ENCODE measurements at places on chromosomes 11 and 22.

DNA sequence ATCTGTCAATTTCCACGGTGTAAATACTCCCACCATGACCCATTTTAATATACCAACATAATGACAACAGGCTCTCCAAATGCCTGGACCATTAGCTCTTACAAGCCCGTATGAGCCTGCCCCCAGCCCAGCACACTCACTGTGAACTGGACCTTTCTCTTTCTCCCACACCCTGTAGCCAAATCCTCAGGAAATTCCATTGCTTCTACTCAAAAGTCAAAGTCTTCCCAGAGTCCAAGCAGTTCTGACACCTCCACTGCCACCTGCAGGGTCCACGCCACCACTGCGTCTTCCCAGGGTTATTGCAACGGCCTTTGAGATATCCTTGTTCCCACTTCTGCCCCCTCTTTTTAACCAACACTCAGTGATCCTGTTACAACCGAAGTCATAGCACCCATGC lies 110.1 kb upstream of the ASPHD2 start:
- DNase-seq: no peak

GRCh38 chr22:31104869-31105268 lies 2.5 kb downstream of the SELENOM start:
- no peak for DNase-seq

DNA sequence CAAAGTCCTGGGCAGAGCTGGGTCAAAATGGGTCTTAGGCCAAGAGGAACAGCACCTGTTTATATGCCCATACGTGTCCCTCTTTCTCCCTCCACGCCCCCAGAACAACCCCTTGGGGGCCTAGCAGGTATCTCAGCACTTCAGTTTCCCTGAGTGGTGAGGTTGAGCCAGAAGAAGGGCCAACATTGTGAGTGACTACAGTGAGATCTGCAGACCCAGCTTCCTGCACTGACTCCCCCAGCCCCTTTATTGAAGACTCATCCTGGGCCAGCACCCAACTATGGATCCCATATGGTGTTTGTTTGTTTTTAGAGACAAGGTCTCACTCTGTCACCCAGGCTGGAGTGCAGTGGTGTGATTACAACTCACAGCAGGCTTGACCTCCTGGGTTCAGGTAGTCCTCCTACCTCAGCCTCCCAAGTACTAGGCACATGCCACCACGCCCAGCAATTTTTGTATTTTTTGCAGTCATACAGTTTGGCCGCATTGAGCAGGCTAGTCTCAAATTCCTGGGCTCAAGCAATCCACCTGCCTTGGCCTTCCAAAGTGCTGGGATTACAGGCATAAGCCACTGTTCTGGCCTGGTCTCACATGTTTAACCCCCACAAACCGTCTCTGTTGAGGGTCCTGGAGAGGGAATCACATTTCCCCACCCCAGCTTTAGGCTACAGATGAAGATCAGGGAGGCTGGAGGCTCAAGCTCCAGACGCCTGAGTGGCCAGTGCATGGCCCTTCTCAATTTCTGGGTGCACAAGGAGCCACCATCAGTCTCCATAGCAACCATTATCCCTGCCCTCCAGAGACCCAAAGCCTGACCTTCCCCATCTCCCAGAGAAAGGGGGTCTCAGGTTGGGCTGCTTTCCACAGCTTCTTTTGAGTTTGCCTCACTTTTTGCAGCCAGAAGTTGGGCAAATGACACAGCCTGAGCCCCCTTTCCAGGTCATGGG lies 1.7 kb upstream of the LARGE2 start:
- DNase-seq: no peak

GRCh38 chr11:35615921-35616900 lies 2.0 kb upstream of the FJX1 start:
- DNase-seq: no peak

GRCh38 chr11:14529951-14530350 lies 9.8 kb upstream of the PSMA1 start:
- DNase-seq: no peak

GRCh38 chr22:36918586-36919284 lies 5.3 kb downstream of the CSF2RB start:
- no peak for DNase-seq

DNA sequence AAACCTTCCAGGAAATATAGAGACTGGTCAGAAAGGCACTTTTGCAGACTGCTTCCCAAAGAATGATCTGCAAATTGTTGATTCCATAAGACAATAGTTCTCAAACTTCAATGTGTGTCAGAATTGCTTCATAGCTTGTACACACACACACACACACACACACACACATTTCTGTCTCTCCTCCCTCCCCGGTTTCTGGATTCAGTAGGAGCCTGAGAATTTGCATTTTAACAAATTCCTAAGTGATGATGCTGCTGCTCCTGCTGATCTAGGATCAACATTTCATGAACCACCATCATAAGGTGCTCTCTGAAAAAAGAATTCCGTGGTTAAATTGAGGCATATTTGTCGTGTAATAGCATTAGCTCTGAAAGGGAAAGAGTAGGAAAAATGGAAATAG lies 35.3 kb upstream of the FZD4 start:
- DNase-seq: no peak

- DNase-seq: peak; percentile 60
Observed at GRCh38 chr22:35540595-35541253, at the start of gene RASD2. TSS of gene RASD2 (plus strand) at chr22:35540831. CDS start at chr22:35546810, 5,979 bp downstream.

DNA sequence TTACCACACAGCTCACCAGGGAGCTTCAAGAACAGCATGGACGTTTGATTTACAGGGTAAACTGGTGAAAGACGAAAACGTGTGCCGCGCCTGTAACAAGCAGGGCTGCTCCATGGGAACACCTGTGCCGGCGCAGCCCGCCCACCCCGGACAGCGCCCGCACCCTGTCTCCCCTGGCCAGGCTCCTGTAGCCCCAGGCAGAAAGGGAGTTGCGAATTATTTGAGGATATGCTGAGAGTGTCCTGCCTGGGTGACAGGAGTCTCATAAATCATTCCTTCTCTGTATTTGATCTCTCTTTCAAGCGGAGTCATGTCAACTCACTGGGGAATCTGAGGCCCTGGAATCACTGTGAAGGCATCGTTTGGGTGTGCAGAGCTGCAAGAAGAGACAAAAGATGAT lies 804.3 kb downstream of the OPCML start:
- DNase-seq: no peak

DNA sequence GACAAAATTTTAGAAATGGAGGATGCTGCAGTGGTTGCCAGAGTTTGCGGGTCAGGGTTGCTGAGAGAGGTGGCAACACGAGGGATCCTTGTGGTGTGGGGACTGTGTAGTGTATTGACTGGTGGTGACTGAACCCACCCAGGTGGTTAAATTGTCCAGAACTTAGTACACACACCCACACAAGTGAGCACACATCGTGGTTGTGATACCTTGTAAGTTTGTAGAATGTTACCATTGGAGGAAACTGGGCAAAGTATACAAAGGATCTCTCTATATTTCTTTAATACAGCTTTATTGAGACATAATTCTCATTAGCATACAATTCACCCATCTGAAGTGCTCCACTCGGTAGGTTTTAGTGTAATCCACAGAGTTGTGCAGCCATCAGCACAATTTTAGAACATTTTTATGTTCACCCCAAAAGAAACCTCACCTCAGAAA lies 56.1 kb downstream of the MED15 start:
- peak; percentile 58 for DNase-seq

DNA sequence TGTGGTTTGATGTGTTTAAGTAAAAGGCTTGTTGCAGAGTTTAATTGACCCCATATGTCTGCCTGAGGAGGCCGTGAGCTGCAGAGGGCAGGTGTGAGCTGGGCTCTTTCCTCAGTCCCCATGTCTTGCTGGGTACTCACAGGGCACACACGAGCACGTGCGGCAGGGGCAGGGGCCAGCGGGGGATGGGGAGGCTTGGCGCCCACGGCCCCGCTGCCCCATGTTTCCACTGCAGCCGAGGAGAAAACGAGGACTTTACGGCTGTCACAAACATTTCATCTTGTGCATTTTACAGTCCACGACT lies 24.7 kb upstream of the CCDC188 start:
- DNase-seq: no peak

DNA sequence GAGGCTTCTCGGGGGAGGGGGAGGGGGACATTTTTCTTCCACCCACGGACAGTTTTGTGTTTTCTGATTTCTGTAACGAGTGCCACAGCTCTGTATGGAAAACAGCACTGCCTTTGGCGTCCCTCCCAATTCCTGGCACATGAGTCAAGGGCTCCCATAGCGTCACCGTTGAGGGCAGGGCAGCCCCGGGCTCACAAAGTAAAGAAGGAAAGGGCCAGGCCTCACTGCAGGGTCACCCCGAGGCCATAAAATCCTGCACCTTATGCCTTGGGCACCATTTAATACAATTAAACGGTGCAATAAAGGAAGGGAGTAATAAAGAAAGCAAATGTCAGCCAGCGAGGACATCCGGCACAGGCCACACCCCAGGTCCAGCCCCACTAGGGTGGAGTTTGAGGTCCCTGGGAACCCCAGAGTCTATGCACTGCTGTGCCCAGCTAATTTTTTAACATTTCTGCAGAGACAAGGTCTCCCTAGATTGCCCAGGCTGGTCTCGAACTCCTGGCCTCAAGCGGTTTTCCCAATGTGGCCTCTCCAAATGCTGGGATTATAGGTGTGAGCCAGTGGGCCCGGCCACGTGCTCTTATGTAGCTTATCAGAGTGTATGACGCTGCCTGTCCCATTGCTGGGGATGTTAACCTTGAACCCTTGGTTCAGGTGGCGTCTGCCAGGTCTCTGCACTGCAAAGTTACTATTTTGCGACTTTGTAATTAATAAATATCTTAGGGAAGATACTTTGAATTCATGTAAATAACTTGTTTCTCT lies 13.6 kb upstream of the MUC2 start:
- no peak for DNase-seq

DNA sequence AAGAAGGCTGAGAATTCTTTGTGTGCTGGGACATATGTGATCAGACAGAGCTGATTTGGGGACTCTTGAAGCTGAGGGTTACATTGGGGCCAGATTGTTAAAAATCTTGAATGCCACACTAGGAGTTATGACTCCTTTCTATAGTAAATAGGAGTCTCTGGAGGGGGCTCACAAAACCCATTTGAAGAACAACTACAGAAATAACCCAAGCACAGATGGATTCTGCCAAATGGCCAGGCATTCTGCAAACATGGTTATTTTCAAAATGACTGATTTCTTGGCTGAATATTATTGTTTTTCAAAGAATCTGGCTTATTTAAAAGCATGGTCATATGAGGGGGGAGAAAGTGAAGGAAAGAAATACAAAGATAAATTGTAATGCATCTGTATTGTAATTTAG lies 625.5 kb upstream of the TENM4 start:
- no peak for DNase-seq

GRCh38 chr22:47174096-47174495 lies 411.6 kb downstream of the TBC1D22A start:
- DNase-seq: no peak

DNA sequence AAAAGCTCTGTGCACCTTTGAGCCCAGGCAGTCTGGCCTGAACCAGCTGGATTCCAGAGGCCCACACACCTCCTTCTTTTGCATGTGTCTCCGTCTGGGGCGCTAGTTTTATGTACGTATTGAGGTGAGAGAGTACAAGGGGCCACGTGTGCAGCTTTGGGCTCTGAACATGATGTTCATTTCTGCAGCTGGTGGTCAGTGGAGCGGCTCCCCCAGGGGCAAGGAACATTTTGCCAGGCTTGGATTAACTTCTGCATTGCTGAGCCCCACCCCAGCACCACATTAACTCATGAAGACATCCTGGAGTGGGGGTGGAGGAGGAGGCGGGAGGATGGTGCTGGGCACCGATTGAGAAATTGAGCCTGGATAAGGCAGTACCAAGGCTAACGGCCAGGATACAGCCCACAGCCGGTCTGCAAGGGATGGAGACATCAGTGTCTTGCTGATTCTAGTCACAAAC lies 13.8 kb downstream of the USP2 start:
- no peak for DNase-seq

DNA sequence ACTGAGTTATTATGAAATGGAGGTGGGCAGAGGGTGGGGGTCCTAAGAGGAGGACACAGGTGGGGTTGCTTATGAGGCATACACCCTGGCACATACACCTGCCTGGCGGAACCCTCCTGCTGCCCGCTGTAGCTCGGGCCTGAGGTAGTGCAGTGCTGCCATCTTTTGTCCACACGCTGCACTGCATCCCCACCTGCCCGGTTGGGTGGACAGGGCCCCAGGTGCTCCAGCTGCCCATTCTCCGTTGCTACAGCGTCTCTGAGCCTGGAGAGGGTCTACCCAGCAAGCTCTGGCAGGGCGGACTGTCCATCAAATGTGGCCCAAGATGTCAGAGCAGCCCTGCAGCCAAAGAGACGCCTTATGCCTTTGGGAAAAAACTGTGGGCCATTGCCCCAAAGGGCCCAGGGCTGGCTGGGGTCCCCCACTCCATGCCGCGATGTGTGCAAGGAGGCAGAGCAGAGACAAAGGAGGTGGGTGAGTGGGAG lies 131.2 kb downstream of the BUD13 start:
- DNase-seq: peak; percentile 60

DNA sequence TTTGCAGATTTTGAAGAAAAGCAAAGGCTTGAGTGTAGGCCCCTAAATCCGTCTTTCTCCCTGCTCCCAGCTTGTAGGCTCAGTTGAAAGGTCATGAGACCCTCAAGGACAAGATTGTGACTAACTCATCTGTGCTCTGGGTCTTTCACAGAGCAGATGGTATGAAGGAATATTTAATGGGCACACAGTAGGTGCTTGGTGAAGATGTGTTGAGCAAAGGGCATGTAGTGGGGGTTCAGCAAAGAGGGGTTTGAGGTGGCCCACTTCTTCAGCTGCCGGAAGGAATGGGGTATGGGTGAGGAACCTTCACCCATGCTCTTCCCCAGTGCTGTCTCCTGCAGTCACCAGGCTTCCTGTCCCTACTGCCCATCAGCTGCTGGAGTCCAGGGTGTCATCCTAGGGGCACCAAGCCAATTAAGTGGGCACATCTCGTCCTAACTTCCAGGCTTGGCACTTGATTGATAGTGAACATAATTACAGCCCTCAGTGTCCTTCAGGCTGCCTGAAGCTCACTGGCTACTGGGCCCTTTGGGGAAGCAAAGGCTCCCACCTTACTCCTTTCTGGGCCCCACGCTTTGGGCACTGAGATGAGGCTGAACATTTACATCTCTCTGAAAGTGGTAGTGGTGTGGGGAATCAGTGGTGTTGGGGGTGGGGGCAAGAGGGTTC lies 15.0 kb downstream of the DGAT2 start:
- DNase-seq: no peak

DNA sequence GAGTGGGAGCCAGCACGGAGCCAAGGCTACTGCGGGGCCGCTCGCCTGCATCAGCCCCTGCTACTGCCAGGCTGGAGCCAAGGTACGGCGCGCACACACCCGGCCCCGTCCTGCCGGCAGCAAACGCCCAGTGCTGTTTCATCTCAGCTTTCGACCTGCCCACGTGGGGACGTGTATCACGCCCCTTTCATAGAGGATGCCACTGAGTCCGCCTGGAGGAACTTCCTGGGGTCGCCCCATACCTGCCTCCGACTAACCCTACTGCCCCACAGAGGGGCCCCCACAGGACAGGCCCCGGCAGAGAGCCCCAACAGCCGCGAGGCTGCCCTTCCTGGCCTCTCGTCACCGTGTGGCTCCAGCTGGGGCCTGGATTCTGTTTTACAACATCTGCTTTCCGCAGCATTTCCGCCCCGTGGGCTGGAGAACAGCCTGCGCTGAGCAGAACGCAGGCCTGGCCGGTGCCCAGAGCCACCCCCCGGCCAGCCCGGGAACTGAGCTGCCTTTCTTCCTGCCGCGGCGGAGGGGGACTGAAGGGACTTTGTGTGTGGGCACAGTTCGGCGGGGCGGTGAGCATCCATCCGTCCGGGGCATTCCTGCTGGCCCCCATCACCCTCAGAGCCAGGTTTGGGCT lies 22.9 kb upstream of the ARHGAP8 start:
- no peak for DNase-seq

GRCh38 chr11:83600661-83601060 lies 314.5 kb upstream of the CCDC90B start:
- DNase-seq: no peak
